Lower leg skin (tissue), 4 donors: ENCODE measurements at places on chromosomes 13 and 19. TPM values are rescaled to one million over a fixed set of nuclear protein-coding genes. Genes with fewer than 3 reads are reported as not detected.

GRCh38 chr19:5707576-5708575 is 12.1 kb downstream of the LONP1 start:
- DNase-seq = no peak

DNA sequence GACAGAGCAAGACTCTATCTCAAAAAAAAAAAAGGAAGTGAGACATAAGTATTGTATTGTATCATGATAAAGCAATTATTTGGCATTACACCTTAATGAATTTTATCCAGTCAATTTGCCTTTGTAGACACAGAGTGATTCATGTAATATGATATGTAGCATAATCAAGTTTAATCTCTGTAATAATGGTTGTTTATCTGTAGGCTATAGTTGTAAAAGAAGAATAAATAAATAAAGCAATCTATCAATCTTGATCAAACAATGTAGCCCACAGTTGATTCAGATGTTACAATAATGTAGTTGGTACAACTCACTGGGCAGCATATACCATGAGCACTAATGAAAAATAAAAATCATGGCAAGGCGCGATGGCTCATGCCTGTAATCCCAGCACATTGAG is 28.5 kb upstream of the CEACAM20 start:
- no peak for DNase-seq

- no peak for DNase-seq
Observed at GRCh38 chr19:38975861-38976271, 324 bp upstream of the FBXO17 start.

ACP7 gene
- 46.5 TPM for total RNA-seq

IL17D gene
- total RNA-seq = 0.76 TPM

DNA sequence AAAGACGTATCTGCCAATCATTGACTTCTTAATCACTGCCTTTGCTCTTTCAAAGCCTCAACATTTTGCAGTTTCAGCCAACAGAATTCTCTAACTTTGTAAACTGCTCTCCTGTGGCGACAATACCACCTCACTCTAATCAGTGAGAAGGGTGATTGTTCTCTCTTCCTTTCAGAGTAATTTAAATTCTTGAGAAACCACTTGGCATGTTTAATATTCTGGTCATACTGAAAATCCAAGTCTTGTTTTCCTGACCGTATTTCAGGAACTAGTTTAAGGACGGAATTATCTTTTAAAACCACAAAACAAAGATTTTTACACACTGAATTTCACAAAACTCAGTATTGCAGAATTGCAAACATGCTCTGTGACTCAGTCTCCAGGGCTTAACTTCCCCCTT is 5.2 kb upstream of the CDC16 start:
- no peak for DNase-seq

DNA sequence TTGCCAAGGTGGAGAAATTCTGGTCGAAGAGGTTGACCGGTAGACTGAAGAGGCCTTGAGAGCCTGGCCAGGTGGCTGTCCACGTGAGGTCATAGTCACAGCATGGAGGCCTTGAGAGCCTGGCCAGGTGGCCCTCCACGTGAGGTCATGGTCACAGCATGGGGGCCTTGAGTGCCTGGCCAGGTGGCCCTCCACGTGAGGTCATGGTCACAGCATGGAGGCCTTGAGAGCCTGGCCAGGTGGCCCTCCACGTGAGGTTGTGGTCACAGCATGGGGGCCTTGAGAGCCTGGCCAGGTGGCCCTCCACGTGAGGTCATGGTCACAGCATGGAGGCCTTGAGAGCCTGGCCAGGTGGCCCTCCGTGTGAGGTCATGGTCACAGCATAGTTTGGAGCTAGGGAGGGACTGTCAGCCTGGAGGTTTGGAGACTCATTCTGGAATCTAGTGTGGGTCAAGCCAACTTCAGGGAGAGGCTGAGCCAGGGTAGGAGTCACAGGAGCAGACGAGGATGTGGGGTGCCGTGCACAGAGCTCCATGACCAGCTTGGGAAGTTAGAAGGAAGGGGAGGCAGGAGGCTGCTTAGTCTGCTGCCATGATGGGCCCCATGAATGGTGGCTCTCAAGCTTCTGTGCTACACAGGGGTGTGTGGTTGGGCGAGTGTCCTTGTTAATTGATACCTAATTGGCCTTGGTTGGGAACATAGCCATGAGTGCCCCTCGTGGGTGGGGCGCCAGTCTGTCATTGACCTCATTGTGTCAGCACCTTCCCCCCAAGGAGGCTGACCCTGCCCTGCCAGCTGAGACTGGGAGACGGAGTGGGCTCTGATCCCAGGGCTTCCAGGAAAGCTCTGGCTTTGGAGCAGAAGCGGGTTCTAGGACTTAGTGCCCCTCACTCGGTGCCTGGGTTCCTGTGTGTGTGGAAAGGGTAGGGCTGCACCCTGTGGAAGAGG is 4.0 kb downstream of the LENG9 start:
- no peak for DNase-seq

GRCh38 chr13:74774264-74774663 is 640.1 kb upstream of the KLF12 start:
- no peak for DNase-seq

DNA sequence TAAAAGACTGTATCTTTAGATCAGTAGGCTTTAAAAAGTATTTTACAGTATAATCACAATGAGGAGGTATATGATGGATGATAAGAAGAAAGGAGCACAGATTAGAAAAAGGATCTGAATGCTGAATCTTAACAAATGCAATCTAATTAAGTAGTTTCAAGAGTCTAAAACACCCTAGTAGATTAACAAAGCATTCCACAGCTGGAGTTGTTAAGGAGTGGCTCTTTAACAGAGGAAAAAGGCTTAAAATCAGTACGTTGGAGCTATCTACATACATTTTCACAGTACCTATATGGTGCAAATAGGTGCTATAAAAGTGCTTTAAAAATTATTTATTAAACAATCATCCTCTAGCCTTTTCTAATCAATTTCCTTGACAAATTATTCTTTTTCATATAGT is 34.5 kb downstream of the TSC22D1 start:
- no peak for DNase-seq

GRCh38 chr19:33493401-33494275 is 28.0 kb downstream of the PEPD start:
- no peak for DNase-seq

- DNase-seq = no peak
Observed at GRCh38 chr13:60441761-60442160, 44.7 kb downstream of the TDRD3 start.
